ENCODE measurements at places on chromosomes 1 and 21. TPM values are rescaled to one million over a fixed set of nuclear protein-coding genes. Genes with fewer than 3 reads are reported as not detected.

- H3K27me3 ChIP-seq: no peaks in the 10 kb centered on the region
- ATAC-seq: peak; percentile 92
Measured at GRCh38 chr1:170929835-170930554, 5.3 kb upstream of the MROH9 start.

- H3K4me1 ChIP-seq: peaks cover 33% of the 10 kb centered on the region
- H3K27me3 ChIP-seq: peaks cover 26% of the 10 kb centered on the region
- H3K27ac ChIP-seq: peak overlapping the region; percentile 60
- peak overlapping the region; percentile 35 for H3K4me3 ChIP-seq
- no peaks in the 10 kb centered on the region for H3K36me3 ChIP-seq
- peak; percentile 72 for ATAC-seq
Measured at GRCh38 chr1:26161415-26162219, 2.7 kb downstream of the FAM110D start.

- H3K4me1 ChIP-seq: peaks cover 32% of the 10 kb centered on the region
- H3K36me3 ChIP-seq: no peaks in the 10 kb centered on the region
- no peak overlapping the region for H3K27ac ChIP-seq
- H3K4me3 ChIP-seq: no peak overlapping the region
- H3K27me3 ChIP-seq: no peaks in the 10 kb centered on the region
Measured at GRCh38 chr1:66373157-66373591, 160.8 kb upstream of the SGIP1 start.

GRCh38 chr1:69733061-69733460 is 165.3 kb downstream of the LRRC7 start:
- H3K36me3 ChIP-seq: no peaks in the 10 kb centered on the region
- no peak for ATAC-seq
- H3K27me3 ChIP-seq: no peaks in the 10 kb centered on the region
- H3K4me1 ChIP-seq: no peaks in the 10 kb centered on the region

GRCh38 chr21:45830221-45830640 is 151.3 kb upstream of the COL6A1 start:
- H3K36me3 ChIP-seq: no peaks in the 10 kb centered on the region
- no peak for ATAC-seq
- H3K4me3 ChIP-seq: no peak overlapping the region
- no peaks in the 10 kb centered on the region for H3K27me3 ChIP-seq

Gene KLHL21
- 83.6 TPM for total RNA-seq

Gene TCP10L
- not detected for total RNA-seq

All from gastroesophageal sphincter (tissue), 4 donors.